ENCODE measurements at places on chromosomes 2 and 18. TPM values are rescaled to one million over a fixed set of nuclear protein-coding genes. Genes with fewer than 3 reads are reported as not detected.

GRCh38 chr18:58893388-58894099 is 28.9 kb downstream of the ZNF532 start:
- no peak overlapping the region for H3K27ac ChIP-seq
- no peaks in the 10 kb centered on the region for H3K36me3 ChIP-seq
- DNase-seq = no peak
- peaks cover 16% of the 10 kb centered on the region for H3K4me1 ChIP-seq

DNA sequence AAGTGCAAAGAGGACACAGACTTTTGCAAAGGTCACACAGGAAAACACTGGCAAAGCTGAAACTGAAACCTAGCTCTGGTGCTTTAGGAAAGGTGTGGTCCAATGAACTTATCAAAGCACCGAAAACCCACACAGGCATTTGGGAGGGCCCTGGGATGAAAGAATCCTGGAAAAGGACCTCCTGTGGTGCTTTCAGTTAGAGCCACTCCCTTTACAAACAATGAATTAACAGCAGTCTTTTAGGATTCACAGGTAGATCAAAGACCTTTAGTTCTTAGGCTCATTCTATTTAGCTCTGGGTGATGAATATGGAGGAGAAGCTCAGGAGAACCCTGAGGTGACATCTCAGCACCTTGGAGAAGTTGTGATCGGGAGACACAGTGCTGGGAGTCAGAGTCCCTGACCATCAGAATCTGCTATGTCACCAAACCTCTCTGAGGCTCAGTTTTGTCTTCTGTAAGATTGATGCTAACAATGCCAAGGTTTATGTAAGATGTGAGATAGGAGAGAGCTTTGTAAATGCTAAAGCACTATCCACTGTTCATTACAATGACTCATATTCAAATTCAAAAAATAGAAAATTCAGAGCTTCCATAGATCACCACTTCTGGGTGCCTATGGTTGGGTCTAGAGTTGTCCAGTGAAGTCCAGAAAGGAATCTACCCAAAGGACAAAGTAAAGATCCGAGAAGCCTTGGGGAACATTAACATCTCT is 39.3 kb downstream of the VSNL1 start:
- H3K4me1 ChIP-seq = no peaks in the 10 kb centered on the region
- H3K4me3 ChIP-seq = no peak overlapping the region
- H3K27ac ChIP-seq = no peak overlapping the region

DNA sequence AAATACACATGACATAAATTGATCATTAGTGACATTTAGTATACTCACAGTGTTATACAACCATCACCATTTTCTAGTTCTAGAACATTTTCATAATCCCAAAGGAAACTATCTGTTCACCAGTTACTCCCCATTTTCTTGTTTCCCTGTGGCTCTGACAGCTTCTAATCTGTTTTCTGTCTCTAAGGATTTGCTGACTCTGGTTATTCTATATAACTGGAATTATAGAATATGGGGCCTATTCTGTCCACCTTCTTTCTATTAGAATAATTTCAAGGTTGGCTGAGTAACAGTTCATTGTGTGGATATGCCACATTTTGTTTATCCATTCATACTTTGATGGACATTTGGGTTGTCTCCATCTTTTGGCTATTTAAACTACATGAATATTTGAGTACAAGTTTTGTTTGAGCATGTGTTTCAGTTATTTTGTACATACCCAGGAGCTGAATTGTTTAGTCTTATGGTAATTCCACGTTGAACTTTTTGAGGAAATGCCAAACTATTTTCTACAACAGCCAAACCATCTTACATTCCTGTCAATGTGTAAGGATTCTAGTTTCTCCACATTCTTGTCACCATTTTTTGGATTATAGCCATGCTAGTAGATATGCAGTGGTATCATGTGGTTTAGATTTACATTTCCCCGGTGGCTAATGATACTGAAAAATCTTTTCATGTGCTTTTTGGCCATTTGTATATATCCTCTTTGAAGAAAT is 20.5 kb downstream of the KIAA1328 start:
- peaks cover 6% of the 10 kb centered on the region for H3K4me1 ChIP-seq
- no peak for DNase-seq
- peaks cover 26% of the 10 kb centered on the region for H3K36me3 ChIP-seq
- H3K4me3 ChIP-seq = no peak overlapping the region
- no peak overlapping the region for H3K27ac ChIP-seq
- no peaks in the 10 kb centered on the region for H3K27me3 ChIP-seq

DNA sequence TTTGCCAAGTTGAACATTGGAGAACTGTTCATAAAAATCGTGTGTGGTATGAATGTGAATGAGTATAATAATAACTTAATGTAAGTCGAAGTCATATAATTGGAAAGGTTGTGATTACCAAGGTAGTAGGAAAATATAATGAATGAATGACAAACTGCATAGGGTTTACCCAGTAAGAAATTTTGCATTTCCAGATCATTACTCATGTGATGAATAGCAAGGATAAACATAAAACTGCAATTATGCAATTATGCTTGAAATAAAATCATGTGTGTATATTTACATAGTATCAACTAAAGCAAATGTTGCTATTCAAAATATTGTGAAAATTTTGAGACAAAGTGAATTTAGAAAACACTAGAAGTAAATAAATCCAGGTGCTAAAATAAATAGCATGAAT is 1108.7 kb upstream of the TMEFF2 start:
- H3K27ac ChIP-seq = no peak overlapping the region
- H3K27me3 ChIP-seq = no peaks in the 10 kb centered on the region
- H3K4me3 ChIP-seq = no peak overlapping the region
- no peaks in the 10 kb centered on the region for H3K36me3 ChIP-seq

DNA sequence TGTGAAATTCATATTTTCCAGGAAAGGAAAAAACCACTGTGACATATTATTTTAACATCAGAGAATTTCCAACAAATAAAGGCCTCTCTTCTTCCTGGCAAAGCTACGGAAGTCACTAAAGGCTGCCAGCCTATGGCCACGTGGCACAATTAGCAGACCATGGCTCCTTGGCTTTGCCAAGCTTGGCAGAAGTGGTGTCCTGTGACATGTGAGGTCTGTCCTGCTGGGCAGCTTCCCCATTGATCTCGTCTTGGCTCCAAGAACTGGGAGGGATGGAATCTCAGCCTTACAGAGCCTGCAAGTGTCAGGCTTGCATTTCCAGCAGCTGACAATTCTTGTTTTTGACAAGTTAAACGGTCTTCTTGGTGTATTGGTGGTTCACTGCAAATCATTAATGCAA is 226.9 kb upstream of the THSD7B start:
- H3K27me3 ChIP-seq = peaks cover 2% of the 10 kb centered on the region
- no peaks in the 10 kb centered on the region for H3K36me3 ChIP-seq
- no peak overlapping the region for H3K4me3 ChIP-seq
- H3K4me1 ChIP-seq = no peaks in the 10 kb centered on the region
- H3K27ac ChIP-seq = no peak overlapping the region

DNA sequence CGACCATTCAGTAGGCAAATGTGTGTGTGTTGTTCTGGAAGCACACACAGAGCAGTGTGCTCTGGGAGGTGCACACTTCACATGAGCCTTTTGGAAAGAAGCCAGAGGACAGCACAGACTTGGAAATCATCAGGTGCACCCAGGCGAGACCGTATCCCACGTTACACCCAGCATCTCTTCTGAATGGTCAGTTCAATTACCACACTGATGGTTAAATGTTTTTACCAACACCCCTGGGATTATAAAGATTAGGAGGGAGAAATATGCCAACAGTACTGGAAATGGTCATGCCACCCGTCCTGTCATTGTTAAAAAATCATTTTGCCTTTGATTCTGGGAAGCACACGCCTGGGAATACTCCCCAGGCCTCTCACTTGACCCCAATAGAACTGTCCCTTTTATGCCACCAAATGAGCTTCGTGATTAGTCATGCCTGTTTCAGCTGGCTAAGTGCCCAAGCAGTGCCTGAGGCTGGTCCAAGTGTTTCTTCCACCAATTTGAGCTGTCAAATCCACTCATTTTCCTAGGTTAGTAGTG is 183.7 kb downstream of the NRP2 start:
- H3K4me3 ChIP-seq = no peak overlapping the region
- H3K27me3 ChIP-seq = peaks cover 20% of the 10 kb centered on the region
- H3K36me3 ChIP-seq = no peaks in the 10 kb centered on the region
- peaks cover 11% of the 10 kb centered on the region for H3K4me1 ChIP-seq

DNA sequence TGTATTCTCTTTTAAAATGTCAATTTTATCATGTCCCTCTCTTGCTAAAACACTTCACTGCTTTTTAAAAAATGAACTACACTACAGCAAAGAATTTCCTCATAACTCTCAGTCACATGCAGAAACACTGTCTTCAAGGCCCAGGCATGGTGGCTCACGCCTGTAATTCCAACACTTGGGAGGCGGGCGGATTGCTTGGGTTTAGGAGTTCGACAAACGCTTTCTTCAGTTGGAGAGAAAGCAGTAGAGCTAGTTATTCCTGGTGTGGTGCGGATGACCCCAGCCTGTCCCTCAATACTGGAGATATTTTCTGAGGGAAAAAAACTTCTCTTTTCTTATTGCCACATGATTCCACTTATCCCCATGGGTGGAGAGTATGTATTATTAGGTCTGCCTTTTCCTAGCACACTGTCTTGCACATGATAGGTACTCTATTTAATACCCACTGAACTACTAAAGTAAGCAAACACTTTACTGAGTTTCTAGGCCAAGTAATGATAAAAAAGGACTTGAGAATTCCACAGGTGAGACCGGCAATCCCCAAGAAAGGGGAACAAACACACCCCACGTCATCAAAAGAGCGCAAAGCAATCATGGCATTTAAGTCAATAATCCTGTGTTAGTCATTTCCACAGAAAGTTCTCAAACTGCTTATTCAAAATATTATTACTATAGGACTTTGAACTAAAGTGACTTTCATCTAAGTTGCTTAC is 77.1 kb downstream of the SPIRE1 start:
- DNase-seq = no peak
- no peak overlapping the region for H3K4me3 ChIP-seq
- no peaks in the 10 kb centered on the region for H3K27me3 ChIP-seq
- H3K27ac ChIP-seq = no peak overlapping the region

GRCh38 chr18:22827216-22827615 is 105.9 kb upstream of the RBBP8 start:
- no peak overlapping the region for H3K4me3 ChIP-seq
- DNase-seq = no peak
- no peak overlapping the region for H3K27ac ChIP-seq

DNA sequence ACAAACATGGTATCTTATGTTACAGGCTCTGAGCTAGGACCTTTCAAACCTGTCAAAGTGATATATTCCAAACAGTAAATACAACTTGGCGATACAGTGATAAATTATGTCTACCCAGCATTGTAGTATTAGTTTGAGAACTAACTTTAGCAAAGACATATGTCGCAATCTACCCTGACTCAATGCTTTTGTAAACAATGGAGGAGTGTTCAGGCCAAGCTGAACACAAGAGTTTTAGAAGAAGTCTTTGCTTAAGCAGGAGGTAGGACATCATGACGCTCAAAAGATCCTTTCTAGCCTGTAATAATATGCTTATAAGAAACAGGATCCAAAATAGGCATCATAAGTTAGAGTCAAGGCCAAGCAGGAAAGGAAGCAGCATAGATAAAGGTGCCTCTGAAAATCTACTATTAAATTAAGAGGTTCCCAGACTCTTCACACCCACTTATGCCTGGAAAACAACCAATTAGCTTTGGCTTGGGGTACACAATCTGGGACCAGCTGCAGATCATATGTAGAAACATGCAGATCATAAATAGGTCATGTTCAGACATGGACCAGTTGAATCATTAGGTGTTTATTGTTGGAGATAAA is 132.5 kb downstream of the CSRNP3 start:
- no peaks in the 10 kb centered on the region for H3K4me1 ChIP-seq
- no peak for DNase-seq
- no peak overlapping the region for H3K4me3 ChIP-seq
- H3K27me3 ChIP-seq = peaks cover 26% of the 10 kb centered on the region
- H3K36me3 ChIP-seq = no peaks in the 10 kb centered on the region

DNA sequence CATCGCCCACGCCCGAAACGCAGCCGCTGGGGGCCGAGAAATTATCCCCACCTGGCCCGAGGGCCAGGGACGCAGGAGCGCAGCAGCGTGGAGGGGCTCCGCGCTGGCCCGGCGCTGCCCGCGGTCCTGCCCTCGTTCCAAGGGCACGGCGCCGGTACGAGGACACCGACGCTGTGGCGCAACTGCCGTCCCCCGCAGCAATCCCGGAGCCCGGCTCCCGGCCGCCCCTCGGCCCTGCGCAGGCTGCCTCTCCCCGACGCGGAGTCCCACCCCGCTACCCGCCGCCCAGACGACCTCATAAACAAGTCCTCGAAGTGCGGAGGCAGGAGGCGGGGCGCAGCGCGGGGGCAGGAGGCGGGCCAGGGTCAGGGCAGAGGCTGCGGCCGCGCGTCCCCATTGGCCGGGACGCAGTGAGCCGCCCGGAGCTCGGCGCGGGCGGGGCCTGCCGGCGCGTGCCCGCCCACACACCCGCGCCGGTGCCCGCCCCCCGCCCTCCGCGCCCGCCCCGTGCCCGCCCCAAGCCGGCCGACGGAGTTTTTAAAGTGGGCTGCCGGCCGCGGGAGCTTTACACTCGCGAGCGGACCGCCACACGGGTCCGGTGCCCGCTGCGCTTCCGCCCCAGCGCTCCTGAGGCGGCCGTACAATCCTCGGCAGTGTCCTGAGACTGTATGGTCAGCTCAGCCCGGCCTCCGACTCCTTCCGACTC is at the start of gene EPAS1:
EPAS1 (plus strand) TSS at position 568 of the 706 bp plus-strand sequence. CDS start 505 bp downstream, outside the sequence.
- peak; percentile 93 for DNase-seq
- peak within 1 kb of the TSS; percentile 82 for H3K4me3 ChIP-seq
- peak within 1 kb of the TSS; percentile 54 for H3K27ac ChIP-seq
- peaks cover 4% of the 10 kb centered on the region for H3K36me3 ChIP-seq
- peaks cover 21% of the 10 kb centered on the region for H3K4me1 ChIP-seq

DNA sequence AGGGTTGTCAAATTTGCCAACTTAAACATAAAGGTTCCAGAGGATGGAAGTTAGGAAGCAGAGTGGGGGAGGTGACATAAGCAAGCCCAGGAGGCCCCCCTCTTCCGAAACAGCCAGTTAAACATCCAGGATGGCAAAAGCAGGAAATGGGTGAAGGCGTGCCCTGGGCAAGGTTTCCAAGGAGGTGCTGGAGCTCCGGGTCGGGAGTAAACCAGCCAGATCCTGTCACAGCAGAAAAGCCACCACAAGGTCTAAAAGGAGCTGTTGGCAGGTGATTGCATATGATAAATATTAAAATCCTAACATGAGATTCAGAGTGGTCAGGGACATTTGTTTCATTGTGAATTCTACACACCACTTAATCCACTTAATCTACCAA is 572.2 kb upstream of the SALL3 start:
- no peak for DNase-seq
- H3K36me3 ChIP-seq = no peaks in the 10 kb centered on the region
- no peak overlapping the region for H3K27ac ChIP-seq
- H3K27me3 ChIP-seq = peaks cover 12% of the 10 kb centered on the region

GRCh38 chr2:45167920-45168629 is 158.8 kb upstream of the SIX2 start:
- H3K4me1 ChIP-seq = no peaks in the 10 kb centered on the region
- no peak overlapping the region for H3K4me3 ChIP-seq
- H3K27me3 ChIP-seq = peaks cover 48% of the 10 kb centered on the region
- H3K36me3 ChIP-seq = no peaks in the 10 kb centered on the region
- DNase-seq = no peak
- H3K27ac ChIP-seq = no peak overlapping the region

DNA sequence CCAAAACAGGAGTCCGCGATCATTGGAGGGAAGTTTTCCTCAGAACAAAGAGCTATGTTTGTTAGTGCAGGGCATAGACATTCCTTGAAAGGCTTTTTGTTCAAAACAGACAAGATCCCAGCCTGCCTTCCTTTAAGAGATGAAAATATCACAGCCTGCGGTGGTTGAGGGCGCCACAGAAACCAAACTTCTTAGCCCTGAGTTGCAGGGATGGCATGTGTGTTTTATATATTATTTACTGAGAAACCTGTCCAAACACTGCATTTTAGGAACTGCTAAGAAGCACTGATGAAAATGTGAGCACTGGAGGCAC is 57.5 kb upstream of the TMEM178A start:
- H3K36me3 ChIP-seq = no peaks in the 10 kb centered on the region
- no peak for DNase-seq
- peaks cover 27% of the 10 kb centered on the region for H3K27me3 ChIP-seq
- H3K4me1 ChIP-seq = no peaks in the 10 kb centered on the region
- no peak overlapping the region for H3K4me3 ChIP-seq

UBR3 gene
- total RNA-seq = 42.7 TPM

CNTNAP5 gene
- not detected for total RNA-seq

Data from natural killer cell treated with Interleukin-12 subunit alpha and Interleukin-12 subunit beta and Interleukin-15 and Interleukin-18, amount 100 ng/mL, for 72 hours (primary cell).